Lung microvascular endothelial cell (primary cell): ENCODE measurements at places on chromosomes 4 and X. TPM values are rescaled to one million over a fixed set of nuclear protein-coding genes. Genes with fewer than 3 reads are reported as not detected.

Gene H2BW2
- total RNA-seq = not detected in 2 replicates

Gene C4orf33
- 1.6 and 3.5 TPM in 2 replicates for total RNA-seq

Gene GCNA
- total RNA-seq = 0.44 and 1.8 TPM in 2 replicates

Gene IL3RA
- 15.5 and 19.6 TPM in 2 replicates for total RNA-seq

Gene CT45A10
- not detected in 2 replicates for total RNA-seq

Gene TBC1D9
- 37.7 and 66.7 TPM in 2 replicates for total RNA-seq

Gene PCSK1N
- total RNA-seq = under 0.01 and 0.20 TPM in 2 replicates

Gene REPS2
- 2.4 and 5.2 TPM in 2 replicates for total RNA-seq

Gene CDKL5
- 2.2 and 5.6 TPM in 2 replicates for total RNA-seq

Gene VCX3B
- not detected in 2 replicates for total RNA-seq

Gene TEX13D
- total RNA-seq = not detected in 2 replicates

Gene FABP2
- total RNA-seq = not detected in 2 replicates

Gene TRIM60
- total RNA-seq = not detected in 2 replicates

Gene CSN2
- total RNA-seq = not detected in 2 replicates

Gene SPP1
- total RNA-seq = not detected in 2 replicates

Gene CABS1
- total RNA-seq = not detected in 2 replicates

Gene LPAR4
- total RNA-seq = under 0.01 TPM in 1 of 2 replicates, not detected in the other

Gene NPY2R
- total RNA-seq = not detected in 2 replicates

Gene TRO
- 1.1 and 3.8 TPM in 2 replicates for total RNA-seq

Gene AKAP17A
- 13.1 and 16.9 TPM in 2 replicates for total RNA-seq

Gene ADH1A
- not detected in 2 replicates for total RNA-seq

Gene PPEF2
- total RNA-seq = under 0.01 TPM in 1 of 2 replicates, not detected in the other

Gene ZXDA
- 6.1 and 11.1 TPM in 2 replicates for total RNA-seq

Gene CDS1
- under 0.01 TPM in 1 of 2 replicates, not detected in the other for total RNA-seq

Gene KCNIP4
- not detected in 2 replicates for total RNA-seq

Gene STPG2
- under 0.01 TPM in 1 of 2 replicates, not detected in the other for total RNA-seq

Gene NPY1R
- under 0.01 TPM in 1 of 2 replicates, not detected in the other for total RNA-seq

Gene CLDN34
- total RNA-seq = under 0.01 and 0.20 TPM in 2 replicates

Gene PHEX
- total RNA-seq = under 0.01 and 0.87 TPM in 2 replicates

Gene CXCL6
- total RNA-seq = 0.22 and 0.40 TPM in 2 replicates

Gene PCDH19
- total RNA-seq = under 0.01 and 0.20 TPM in 2 replicates

Gene GRPR
- under 0.01 TPM in 2 replicates for total RNA-seq

Gene CTAG1A
- total RNA-seq = not detected in 2 replicates

Gene ITM2A
- 25.4 and 96.1 TPM in 2 replicates for total RNA-seq

Gene CT45A3
- total RNA-seq = not detected in 2 replicates

Gene TLR3
- 0.40 and 0.44 TPM in 2 replicates for total RNA-seq

Gene OTC
- total RNA-seq = 0.22 and 1.2 TPM in 2 replicates

Gene RHOXF1
- not detected in 2 replicates for total RNA-seq

Gene PLXNB3
- total RNA-seq = 2.4 and 4.4 TPM in 2 replicates

Gene IL21
- total RNA-seq = not detected in 2 replicates

Gene CSAG1
- not detected in 2 replicates for total RNA-seq
